ENCODE measurements at places on chromosomes 3 and 15.

DNA sequence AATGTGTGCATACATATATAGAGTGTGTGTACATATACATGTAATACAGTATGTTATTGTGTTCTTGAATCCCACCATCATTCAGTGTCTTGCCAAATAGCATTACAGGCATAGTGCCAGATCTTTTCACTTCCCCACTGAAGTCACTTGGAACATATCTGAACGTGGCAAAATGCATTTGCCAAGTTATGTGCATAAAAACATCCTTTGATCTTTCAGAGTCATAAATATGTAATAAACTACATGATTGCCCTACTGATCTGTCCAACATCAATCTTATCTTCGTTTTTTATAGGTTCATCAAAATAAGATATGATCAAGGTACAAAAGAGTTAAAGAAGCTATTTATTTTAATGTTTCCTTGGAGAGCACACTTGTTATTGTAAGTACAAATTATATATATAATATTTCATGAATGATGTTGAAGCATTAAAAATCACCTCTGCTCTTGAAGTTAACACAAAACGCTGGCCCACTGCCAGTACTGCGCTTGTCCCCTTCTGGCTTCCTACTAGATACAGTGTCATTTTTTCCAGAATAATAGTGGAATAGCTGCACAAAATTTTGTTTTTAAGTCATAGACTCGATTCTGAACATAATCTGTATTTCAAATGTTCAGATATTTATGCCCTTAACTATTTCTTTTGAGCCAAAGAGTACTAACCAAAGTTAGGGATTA lies 549.5 kb upstream of the ARRDC4 start:
- no peak overlapping the region for H3K4me3 ChIP-seq
- H3K36me3 ChIP-seq: no peaks in the 10 kb centered on the region
- peaks cover 11% of the 10 kb centered on the region for H3K27me3 ChIP-seq
- DNase-seq: no peak

- H3K4me3 ChIP-seq: no peak overlapping the region
- no peak overlapping the region for H3K27ac ChIP-seq
- H3K27me3 ChIP-seq: no peaks in the 10 kb centered on the region
- H3K36me3 ChIP-seq: no peaks in the 10 kb centered on the region
- DNase-seq: no peak
- H3K4me1 ChIP-seq: no peaks in the 10 kb centered on the region
Observed at GRCh38 chr15:78850352-78850751, 22.3 kb upstream of the MORF4L1 start.

- H3K27me3 ChIP-seq: no peaks in the 10 kb centered on the region
- no peak for DNase-seq
- no peak overlapping the region for H3K27ac ChIP-seq
- no peaks in the 10 kb centered on the region for H3K36me3 ChIP-seq
Observed at GRCh38 chr3:50551681-50552435, 15.7 kb downstream of the C3orf18 start.

DNA sequence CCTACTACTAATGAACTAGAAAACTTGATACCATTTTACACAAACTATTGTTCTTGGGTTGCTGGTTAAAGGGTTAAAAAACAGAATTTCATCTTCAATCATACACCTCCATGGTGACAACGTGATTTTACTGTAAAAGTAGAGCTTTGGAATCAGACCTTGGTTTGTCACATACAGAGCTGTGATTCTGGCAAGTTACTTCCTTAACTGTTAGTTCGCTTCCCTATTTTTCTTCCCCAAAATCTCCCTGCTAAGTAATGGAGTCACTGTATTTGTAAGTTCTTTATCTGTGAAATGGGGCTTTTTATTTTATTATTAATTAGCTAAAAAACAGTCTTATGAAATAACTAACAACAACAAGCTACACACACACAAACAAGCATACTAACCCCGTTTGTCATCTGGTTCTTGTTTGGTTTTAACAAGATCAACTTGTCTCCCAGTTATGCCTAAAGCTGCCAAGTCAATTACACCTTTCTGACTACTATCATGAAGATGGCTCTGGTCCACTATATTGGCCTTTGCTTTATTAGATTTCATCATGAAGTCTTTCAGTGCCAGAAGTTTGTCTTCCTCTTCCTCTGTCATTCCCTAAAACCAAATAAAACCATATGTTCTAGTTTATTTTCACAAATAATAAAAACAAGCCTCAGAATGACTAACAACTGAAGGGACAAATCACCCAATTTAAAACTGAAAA lies 38.6 kb downstream of the PIK3R4 start:
- H3K36me3 ChIP-seq: peaks cover 77% of the 10 kb centered on the region
- no peak for DNase-seq
- H3K27ac ChIP-seq: no peak overlapping the region
- no peak overlapping the region for H3K4me3 ChIP-seq
- H3K4me1 ChIP-seq: peaks cover 3% of the 10 kb centered on the region
- H3K27me3 ChIP-seq: no peaks in the 10 kb centered on the region

Measured in RWPE2 (cell line).